Activated gamma-delta T cell treated with anti-CD3 and anti-CD28 coated beads, Interleukin-2, amount 50 U/mL, for 16 hours (primary cell): ENCODE measurements at places on chromosomes 11 and 22.

DNA sequence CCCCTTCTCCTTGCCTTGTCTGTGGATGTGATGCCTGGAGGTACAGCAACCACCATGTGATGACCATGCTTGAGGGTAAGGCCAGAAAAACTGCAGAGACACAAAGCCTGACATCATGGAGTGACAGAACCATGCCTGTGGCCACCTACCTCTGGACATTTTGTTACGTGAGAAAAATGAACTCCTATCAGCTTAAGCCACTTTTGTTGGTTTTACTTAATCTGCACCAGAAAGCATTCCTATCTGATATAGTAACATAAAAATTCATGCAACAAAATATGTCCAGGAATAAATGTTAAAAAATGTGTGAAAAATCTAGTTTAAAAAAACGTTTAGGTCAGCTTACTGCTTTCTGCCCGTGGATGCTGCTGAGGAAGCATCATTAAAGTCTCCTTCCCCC, 42.6 kb upstream of the P4HA3 start:
- DNase-seq: no peak

GRCh38 chr11:35006389-35007128, 90.1 kb downstream of the PDHX start:
- DNase-seq: no peak

- DNase-seq: no peak
These were observed 47.0 kb upstream of the GNAZ start for GRCh38 chr22:23023294-23023693.

- DNase-seq: no peak
These were observed 19.2 kb upstream of the SLC5A12 start for GRCh38 chr11:26741036-26741435.

GRCh38 chr11:78072455-78072854, 7.2 kb downstream of the NDUFC2 start:
- DNase-seq: no peak

GRCh38 chr11:45021001-45021400, 70.3 kb upstream of the TP53I11 start:
- no peak for DNase-seq

DNA sequence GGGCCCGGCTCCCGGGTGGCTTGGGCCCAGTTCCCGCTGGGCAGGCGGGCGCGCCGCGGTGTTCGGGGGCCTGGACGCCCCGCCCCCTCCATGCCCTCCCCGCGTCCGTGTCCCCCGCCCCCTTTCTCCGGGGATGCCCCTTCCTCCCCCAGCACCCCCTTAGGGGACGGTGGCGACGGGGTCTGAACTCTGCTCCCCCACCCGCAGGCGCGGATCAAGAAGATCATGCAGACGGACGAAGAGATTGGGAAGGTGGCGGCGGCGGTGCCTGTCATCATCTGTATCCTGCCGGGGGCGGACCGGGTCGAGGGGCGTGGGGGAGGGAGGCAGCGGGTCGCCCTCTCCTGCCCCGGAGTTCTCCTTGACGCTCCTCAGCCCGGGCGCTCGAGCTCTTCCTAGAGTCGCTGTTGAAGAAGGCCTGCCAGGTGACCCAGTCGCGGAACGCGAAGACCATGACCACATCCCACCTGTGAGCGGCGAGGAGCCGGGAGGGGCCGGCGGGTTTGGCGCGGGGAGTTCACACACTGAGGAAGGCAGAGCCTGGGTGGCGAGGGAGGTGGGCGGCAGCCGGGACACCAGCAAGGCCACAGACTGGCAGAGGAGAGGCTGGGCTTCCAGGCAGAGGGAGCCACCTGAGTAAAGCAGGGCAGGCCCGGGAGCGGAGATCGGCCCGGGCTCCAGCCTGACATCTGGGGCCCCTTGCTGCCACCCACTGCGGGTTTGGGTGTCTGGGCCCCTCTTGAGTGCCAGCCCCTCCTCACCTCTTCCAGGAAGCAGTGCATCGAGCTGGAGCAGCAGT, 546 bp downstream of the DRAP1 start:
- DNase-seq: peak; percentile 44

- no peak for DNase-seq
These were observed 2.9 kb upstream of the MTA2 start for GRCh38 chr11:62604460-62605120.

DNA sequence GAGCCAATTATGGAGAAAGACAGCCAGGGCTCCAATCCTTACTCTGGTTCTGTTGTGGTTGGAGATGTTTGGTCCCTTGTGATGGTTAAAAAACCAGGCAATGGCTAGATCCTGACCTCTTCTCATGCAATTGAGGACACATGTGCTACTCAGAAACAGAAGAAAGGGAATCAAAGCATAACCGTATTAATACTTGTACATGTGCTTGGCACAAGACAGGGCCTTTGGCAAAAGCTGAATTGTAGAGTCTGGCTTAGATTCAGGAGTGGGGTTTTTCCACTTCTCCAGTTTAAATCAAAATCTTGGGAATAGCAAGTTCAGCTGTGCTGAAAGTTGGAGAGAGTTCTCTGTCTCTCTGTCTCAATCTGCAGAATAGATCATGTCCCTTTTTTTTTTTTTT, 80.1 kb upstream of the E2F8 start:
- DNase-seq: no peak

GRCh38 chr11:102590276-102591049, 34.7 kb downstream of the MMP20 start:
- no peak for DNase-seq

DNA sequence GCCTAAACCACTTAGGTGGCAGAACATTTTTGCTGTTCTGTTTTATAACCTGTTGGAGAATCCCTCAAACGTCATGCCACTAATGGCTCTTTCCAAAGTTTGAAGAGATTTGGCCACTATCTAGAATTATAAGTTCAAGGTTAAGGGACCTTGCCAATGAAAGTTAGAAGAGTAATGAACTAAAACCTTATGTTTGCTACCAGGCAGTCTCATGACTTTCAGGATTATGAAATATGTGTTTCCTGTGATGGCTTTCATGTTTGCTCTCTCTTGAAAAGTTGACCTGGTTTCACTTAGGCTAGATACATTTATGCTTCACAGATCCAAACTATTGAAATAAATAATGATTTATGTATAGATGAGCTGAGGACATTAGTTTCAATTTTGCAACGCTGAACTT, 340.0 kb downstream of the LRRC4C start:
- no peak for DNase-seq

GRCh38 chr11:13944911-13945425, 17.6 kb upstream of the SPON1 start:
- no peak for DNase-seq

GRCh38 chr22:42397332-42398249, 34.6 kb downstream of the NFAM1 start:
- DNase-seq: no peak

GRCh38 chr11:9852465-9852864, 188.6 kb downstream of the SWAP70 start:
- DNase-seq: no peak

GRCh38 chr11:1826552-1827094, 8.2 kb upstream of the SYT8 start:
- DNase-seq: no peak

DNA sequence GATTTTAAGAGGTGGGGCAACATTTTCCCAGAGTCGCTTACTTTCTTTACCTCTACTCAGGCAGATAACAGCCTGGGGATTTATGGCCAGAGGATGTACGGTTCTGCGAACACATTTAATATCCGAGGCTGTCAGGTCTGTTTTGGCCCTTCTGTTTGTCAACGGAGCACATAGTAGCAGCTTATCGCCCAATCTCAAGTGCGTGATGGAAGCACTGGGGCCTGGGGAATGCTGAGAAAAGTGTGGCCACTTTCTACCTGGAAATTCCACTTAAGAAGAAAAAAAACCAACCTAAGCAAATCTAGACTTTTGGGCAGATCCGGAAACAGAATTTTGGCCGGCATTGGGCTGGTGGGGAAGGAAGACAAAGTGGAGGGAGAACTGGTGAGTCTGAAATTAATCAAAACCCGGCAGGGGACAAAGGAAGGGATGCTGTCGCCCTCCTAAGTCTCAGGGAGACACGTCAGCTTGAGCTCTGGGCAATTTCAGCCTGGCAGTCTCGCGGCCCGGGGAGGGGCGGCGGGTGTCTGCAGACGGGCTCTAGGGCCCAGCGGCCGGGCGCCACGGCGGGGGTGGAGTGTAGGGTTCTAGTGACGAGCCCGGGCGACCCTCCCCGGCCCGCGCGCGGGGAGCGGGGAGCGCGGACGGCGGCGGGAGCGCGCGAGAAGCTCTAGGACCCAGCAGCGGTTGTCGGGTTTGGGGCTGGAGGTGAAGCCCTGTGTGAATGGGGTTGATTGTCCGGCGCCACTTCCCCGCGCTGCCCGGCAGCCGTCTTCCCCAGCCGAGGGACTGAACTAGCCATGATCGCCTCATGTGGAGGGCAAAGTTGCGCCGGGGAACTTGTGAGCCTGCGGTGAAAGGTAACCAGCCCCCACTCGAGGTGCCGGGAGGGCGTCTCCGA, at the start of gene AMOTL1:
Gene AMOTL1, plus strand, starts transcription at position 656 of the 901 bp plus-strand sequence. Its CDS starts 156 bp downstream, at position 812.
- DNase-seq: peak; percentile 5

DNA sequence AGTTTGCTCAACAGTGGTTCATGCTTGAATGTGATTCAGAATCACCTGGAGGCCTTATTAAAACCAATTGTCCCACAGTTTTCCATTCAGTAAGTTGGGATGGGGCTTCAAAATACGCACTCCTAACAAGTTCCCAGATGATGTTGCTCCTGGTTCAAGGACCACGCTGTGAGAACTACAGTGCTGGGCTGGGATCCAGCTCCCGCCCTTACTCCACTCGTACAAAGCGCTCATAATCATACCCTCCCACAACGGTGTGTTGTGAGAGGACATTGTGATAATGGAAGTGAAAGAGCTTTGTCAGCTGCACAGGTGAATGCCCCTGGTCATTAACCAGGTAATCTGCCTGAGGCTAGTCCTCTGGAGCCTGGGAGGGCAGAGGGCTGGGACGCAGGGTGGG, 1.3 kb upstream of the CD82 start:
- no peak for DNase-seq

- no peak for DNase-seq
These were observed 294.0 kb upstream of the CTSC start for GRCh38 chr11:88631497-88631896.

- DNase-seq: no peak
These were observed 5.2 kb downstream of the ACAD8 start for GRCh38 chr11:134258577-134258976.

GRCh38 chr11:7261578-7261977, 9.9 kb downstream of the SYT9 start:
- no peak for DNase-seq

GRCh38 chr22:40758390-40758789, 60.8 kb downstream of the SLC25A17 start:
- DNase-seq: no peak

- no peak for DNase-seq
These were observed 26.6 kb upstream of the AMPD3 start for GRCh38 chr11:10428453-10428852.

- no peak for DNase-seq
These were observed 4.8 kb downstream of the SMTN start for GRCh38 chr22:31085928-31086327.
